ENCODE measurements at places on chromosomes 13 and 19. TPM values are rescaled to one million over a fixed set of nuclear protein-coding genes. Genes with fewer than 3 reads are reported as not detected.

Gene SULT2B1
- total RNA-seq = 0.35 TPM

Gene TNFSF11
- 0.53 TPM for total RNA-seq

Gene TPTE2
- not detected for total RNA-seq

Gene ZNF737
- total RNA-seq = 36.5 TPM

Gene SIGLECL1
- total RNA-seq = not detected

Gene ACP7
- total RNA-seq = not detected

Gene SMIM44
- not detected for total RNA-seq

Gene ZNF154
- 16.8 TPM for total RNA-seq

Gene HPN
- total RNA-seq = 47.1 TPM

Gene NCR1
- 34.5 TPM for total RNA-seq

Gene PABPC3
- 0.38 TPM for total RNA-seq

Gene MYADM
- total RNA-seq = 112 TPM

Gene CEACAM21
- 0.51 TPM for total RNA-seq

Gene ZNF628
- total RNA-seq = 12.6 TPM

Gene NALCN
- not detected for total RNA-seq

Gene LRFN3
- 19.3 TPM for total RNA-seq

Gene NCAN
- total RNA-seq = 0.77 TPM

Gene LPAR6
- total RNA-seq = 2.2 TPM

Gene SIGLEC12
- total RNA-seq = not detected

Gene CATSPERD
- total RNA-seq = not detected

Gene FUT6
- total RNA-seq = not detected

Gene SPATA13
- total RNA-seq = 22.7 TPM
